ENCODE measurements at places on chromosomes 5 and 9.
A peak's percentile ranks its signal among the peaks of the same experiment; 100 is the strongest.

DNA sequence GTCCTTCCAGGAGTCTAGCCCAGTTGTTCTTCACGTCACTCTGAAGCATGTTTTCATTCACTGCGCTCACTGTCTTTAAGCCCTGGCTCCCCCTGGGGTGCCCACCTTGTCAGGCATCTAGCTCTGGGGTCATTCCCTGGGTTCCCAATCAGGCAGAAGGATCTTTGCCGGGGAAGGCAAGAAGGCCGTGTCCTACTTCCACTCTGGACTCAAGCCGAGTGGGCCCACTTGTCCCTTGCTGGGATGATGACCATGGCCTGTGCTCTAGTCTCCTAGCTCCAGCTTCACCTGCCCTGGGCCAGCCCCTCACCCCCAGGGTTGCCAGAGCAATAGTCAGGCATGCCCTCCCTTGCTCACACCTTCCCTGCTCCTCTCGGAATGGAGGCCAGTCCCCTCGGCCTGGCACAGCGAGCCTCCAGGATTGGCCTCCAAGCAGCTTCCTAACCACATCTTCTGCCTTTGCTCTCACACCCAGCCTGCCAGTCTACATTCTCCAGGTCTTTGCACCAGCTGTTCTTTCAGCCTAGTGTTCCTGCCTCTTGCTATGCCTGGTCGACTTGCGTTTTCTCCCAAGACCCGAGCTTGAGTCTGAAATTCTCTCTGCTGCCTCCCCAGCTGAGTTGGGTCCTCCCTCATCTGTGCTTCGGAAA lies 32.2 kb upstream of the PSD2 start:
- DNase-seq, result no peak

- peak; percentile 33 for DNase-seq
Observed at GRCh38 chr5:178461004-178461730, 129.0 kb downstream of the COL23A1 start.

GRCh38 chr5:111394586-111394985 lies 117.7 kb downstream of the STARD4 start:
- peak; percentile 79 for DNase-seq

DNA sequence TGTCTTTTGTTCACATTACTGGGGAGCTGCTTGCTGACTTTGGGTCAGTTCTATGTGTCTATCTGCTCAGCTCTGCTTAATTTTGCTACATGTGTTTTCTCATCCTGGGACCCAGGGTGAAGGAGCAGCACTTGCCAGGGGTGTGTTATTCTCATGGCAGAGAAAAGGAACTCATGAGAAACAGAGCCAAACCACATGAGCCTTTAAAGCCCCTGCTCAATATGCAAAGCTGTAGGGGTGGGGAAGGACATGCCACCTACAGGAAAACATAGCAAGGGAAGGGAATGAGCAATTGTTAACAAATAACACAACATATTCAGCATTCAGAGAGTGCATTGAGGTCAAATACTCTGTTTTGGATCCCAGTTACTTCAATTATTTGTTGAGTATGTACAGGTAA lies 290.9 kb downstream of the CDK5RAP2 start:
- no peak for DNase-seq

DNA sequence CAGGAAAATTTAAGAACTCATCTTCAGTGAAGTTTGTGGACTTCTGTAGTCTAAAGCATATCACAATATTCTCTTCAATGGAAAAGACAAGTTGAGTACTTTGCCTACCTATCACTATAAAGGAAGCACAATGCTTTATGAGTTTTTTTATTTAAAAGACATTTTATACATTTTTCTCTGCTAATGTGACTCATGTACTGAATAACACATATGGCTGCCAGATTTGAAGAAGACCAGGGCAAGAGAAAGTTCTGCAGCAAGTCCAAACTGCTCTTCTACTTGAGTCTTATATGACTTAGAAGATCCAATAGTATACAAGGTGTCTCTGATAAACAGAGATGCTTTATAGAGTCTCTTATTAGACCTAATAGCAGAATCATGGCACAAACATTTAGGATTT lies 978.4 kb downstream of the TLE4 start:
- no peak for DNase-seq

- DNase-seq, result no peak
Observed at GRCh38 chr9:125476645-125477044, 215.0 kb downstream of the GAPVD1 start.

DNA sequence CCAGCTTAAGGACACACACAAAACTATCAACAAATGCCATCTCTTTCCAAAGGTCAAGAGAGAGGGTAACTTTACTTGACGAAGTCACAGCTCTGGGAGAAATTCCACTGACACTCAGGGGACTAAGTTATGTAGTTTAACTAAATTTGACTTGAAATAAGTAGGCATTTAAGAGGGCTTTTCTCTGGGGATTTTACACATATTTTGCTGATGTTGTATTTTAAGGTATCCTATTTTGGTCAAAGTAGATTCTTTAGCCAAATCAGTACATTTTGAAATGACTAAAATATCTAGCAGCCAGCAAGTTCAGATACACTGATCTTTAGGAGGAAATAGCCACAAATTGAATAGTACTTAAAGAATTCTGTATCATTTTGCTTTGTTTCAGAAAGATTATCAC lies 652.0 kb downstream of the PDE4D start:
- DNase-seq, result no peak

DNA sequence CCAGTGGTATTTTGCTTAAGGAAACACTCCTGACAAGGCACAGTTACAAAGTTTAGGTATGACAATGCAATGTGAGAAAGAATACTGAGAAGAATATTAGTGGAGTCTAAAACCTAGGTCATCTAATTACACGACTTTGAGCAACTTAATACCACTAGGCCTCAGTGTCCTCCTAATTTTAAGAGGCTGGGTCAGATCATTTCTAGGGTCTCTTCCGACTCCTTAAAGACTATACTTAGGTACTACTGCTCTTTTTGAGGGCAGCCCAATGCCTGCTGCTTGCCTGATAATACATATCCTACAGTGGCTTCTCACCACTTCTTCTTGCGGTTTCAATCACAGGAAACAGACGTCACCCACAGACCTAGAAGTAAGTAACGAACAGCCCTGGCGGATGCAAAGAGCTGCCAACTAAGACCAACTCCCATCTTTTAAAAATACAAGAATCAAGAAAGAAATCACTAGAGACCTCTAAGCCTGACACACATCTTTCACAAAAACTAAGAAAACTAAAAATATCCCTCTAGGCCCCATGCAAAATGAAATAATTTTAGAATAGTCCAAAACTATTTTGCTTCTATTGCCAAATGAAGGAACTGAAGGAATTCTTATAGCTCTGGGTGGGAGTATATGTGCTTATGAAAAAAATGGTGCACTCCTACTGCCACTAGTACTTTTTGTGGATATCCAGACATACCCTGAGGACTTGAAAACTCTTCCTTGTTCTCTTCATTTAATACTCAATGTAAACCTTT lies 13.1 kb downstream of the DIAPH1 start:
- no peak for DNase-seq

DNA sequence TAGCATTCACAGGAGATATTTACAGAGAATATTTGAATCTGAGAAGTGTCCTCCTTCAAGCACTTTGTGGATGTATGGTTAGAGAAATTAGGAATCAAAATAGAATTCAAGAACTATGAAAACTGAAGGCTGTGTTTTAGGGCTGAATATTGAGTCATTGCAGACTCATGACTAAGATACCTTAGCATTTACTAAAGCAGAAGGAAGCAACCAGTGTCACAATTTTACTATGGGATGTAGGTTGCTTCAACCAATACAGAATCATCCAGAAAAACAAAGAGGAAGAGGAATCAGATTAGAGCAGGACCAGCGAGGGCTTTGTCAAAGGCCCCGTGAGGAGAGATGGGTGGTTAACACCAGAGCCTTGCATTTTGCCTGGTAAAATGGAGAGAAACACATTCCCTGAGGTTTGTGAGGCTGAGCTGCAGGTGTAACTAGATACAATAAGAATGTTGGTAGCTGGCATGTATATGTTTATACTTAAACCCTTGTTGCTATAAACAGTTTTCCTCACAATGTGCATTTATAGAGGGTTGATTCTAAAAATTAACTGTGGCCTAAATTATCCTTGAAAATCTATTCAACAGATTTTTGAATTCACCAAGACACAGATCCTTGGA lies 518.1 kb downstream of the AGTPBP1 start:
- DNase-seq, result peak; percentile 18

- peak; percentile 8 for DNase-seq
Observed at GRCh38 chr9:7103771-7104170, 346.0 kb downstream of the KDM4C start.

DNA sequence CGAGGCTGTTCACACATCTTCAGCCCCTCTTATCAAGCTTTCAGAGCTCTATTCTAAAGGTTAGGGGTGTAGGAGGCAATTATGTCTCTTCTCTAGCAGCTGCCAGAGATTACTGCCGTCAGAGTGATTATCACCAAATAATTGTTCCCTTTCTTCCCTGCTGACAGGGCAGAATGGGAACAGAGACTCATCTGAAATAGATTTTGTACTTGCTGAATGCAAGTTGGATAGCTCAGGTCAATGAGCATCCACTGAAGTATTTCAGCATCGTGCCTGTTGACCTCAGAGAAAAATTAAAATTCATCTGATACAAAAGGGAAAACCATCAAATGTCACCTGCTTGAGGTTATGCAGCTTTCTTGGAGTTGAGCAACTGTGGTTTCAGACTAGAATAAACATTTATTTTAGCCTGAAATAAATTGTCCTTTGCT lies 213.7 kb upstream of the MAP3K1 start:
- no peak for DNase-seq

- DNase-seq, result peak; percentile 43
Observed at GRCh38 chr5:108727236-108727650, 20.5 kb upstream of the FER start.

GRCh38 chr9:32378496-32378895 lies 5.9 kb upstream of the ACO1 start:
- DNase-seq, result peak; percentile 86

DNA sequence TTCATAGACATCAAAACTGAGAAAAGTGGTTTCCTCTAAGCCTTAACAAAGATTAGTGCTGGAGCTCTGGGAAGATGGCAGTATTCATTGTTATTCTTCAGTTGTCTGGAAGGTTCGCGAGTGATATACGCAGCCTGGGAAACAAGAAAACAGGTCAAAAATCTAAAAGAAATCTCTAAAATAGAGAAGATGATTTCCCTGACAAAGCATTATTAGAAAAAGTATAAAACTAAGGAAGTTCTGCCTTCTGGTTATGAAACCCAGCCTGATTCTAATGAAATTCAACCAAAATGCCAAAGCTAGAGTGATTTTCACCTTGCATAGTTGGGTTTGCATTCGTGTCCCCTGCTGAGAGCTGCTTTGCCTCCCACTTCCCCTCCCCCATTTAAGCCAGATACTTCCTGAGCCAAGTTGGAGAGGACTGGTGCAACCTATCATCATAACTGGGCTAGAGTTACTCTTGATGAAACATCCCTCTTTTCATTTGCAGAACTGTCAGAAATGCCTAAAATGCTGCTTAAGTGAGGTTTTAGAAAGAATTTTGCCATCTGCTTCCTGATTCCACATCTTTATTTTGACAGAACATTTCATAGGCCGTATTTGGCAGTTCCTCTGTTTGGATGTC lies 48.4 kb downstream of the NDFIP1 start:
- DNase-seq, result no peak

DNA sequence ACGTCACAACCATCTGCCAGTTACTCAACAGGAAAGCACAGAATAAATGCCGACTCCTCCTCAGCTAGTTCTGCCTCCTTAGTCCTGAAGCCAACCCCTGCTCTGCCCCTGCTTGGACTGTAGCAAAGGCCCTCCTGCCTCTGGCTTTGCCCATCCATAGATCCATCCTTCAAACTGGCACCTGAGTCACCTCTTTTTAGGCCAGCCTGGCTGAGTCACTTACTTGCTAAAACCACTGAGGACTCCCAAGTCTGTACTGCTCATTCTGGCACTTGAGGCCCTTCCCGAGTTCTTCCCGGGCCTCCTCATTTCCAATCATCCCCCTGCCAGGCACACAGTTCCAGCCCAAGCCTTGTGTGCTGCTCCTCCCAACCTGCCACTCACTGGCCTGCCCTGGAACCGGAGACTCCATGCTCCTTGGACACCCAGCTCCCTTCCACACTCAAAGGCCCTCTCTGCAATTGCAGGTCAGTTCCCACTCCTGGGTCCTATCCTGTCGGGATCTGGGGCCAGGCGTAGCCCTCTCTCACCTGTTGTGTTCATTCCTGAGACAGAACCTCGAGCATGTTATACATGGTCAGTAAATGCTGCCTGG lies 220.1 kb downstream of the DAB2IP start:
- peak; percentile 70 for DNase-seq

GRCh38 chr9:127546125-127546832 lies 65.8 kb upstream of the STXBP1 start:
- no peak for DNase-seq

GRCh38 chr9:76784881-76785280 lies 20.6 kb downstream of the PCA3 start:
- no peak for DNase-seq

- DNase-seq, result peak; percentile 82
Observed at GRCh38 chr9:133351908-133352634, 4.1 kb downstream of the RPL7A start.

- peak; percentile 49 for DNase-seq
Observed at GRCh38 chr9:131420980-131421624, 27.2 kb downstream of the PRRC2B start.

DNA sequence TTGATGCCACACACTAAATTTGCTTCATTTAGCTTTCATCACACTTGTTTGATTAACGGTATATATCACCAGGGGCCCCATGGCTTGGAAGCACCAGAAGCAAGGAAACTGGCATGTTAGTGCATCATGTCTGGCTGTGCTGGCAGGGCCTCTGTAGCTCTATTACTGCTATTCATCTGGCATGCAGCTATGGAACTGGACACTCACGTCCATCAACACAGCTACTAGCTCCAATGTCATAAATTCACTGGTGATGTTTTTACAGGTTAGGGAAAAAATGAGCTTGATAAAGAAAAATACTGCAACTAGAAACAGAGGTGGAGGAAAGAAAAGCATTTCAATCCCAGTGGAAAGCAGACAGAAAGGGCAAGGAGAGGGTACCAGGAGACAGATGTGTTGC lies 343.2 kb downstream of the DEPDC1B start:
- no peak for DNase-seq

DNA sequence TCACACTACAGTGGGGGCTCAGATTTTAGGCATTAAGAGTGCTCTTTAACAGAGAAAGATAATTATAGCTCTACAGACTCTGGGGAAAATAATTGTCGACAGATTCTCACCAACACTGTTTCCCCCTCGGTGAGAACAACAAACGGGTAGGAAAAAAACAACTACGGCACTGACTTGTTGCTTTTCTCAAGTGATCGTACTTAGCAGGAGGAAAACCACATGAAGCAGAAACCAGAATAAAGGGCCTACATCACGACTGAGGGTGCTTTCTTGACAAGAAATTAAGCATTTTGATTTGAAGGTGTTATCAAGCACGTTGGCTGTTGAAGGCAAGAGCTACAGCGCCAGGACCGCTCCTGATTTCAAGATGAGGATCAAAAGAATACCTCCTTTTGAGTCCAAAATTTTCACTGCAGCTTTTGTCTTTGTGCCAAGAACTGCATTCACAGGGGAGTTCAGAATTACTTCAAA lies 27.2 kb upstream of the CER1 start:
- no peak for DNase-seq

- DNase-seq, result no peak
Observed at GRCh38 chr5:105783811-105784210, 1886.9 kb downstream of the EFNA5 start.
